ENCODE measurements at places on chromosomes 5 and 9.
A peak's percentile ranks its signal among the peaks of the same experiment; 100 is the strongest.

DNA sequence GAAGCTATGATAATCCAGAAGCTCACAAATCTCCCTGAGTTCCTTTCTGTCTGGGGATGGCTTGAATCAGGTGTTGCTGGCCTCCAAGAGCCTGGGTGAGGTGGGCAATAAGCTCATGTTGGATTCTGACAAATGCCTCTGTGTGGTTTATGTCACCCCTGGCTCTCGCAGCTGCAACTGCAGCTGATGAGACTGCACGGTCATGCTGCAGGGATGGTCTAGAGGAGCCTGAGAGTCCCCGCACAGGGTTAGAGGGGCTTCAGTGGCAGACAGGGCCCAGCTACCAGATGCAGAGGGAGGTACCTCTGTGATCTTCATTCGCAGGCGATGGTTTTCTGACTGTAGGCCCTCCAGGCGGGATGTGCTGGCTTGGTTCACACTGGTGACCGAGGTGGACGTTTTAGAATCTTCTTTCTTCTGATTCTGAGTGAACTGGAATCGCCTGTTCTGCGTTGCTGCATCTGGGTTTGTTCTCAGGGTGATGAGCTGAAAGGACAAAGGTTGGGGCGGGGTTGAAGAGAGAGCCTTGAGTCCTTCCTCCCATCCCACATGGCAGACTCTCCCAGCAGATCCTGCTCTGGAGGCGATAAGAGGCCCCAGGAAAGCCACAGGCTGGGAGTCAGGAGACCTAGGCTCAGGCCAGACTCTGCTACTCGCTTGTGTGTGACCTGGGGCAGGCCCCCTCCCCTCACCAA lies 47.6 kb upstream of the TBC1D2 start:
- DNase-seq = no peak

GRCh38 chr5:141223112-141223783 lies at the start of gene PCDHB14:
PCDHB14 (plus strand) TSS chr5:141223343; CDS start chr5:141223506, 163 bp downstream.
- peak; percentile 15 for DNase-seq

- DNase-seq = no peak
Observed at GRCh38 chr5:80026841-80027240, 8.3 kb upstream of the THBS4 start.

DNA sequence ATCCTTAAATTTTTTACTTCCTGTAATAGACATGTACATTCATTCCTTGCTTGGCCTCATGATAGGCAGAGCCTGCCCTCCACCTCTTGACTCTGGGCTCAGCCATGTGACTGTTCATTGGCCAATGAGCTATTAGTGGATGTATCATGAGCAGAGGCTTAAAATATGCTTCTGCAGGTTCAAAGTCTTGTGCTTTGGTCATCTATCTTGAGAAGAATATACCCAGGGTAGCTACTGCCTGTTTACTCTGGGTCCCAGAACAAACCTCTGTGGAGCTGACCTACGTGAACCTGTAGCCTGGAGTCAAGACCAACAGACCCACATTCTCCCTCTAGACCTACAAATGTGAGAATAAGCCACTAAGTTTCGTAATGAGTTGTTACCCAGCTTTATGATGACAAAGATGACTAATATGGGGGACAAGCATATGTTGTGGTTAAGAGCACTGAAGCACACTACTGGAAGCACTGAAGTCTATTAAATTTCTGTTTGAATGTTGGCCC lies 244.4 kb downstream of the MAST4 start:
- DNase-seq = no peak

Measured in dermis microvascular lymphatic vessel endothelial cell (primary cell).